ENCODE measurements at places on chromosomes 3 and 15.

DNA sequence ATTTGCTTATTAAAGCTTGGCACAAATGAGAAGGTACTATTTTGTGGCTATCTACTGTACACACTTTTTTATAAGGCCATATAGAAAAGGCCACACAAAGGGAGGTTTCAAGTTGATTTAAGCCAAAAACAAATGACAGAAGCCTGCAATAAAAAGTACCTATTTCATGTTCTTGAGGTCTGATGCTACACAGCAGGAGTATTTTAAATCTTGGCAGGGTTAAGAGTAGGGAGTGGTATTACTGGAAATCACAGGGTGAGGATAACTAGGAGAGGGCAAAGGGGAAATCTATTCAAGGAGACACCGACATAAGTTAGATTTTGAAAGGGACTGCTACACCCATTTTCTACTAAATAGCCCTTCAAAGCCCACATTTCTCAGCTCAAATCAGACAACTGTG lies 146.2 kb downstream of the GREM1 start:
- H3K27me3 ChIP-seq = no peaks in the 10 kb centered on the region

GRCh38 chr3:13012221-13012691 lies 61.0 kb downstream of the IQSEC1 start:
- H3K4me1 ChIP-seq = no peaks in the 10 kb centered on the region
- no peak for DNase-seq
- H3K27ac ChIP-seq = no peak overlapping the region
- H3K36me3 ChIP-seq = no peaks in the 10 kb centered on the region

- no peak overlapping the region for H3K4me3 ChIP-seq
- H3K27ac ChIP-seq = no peak overlapping the region
- no peaks in the 10 kb centered on the region for H3K36me3 ChIP-seq
- no peaks in the 10 kb centered on the region for H3K4me1 ChIP-seq
- H3K27me3 ChIP-seq = no peaks in the 10 kb centered on the region
Measured at GRCh38 chr15:52642386-52643361, 36.5 kb downstream of the ATOSA start.

DNA sequence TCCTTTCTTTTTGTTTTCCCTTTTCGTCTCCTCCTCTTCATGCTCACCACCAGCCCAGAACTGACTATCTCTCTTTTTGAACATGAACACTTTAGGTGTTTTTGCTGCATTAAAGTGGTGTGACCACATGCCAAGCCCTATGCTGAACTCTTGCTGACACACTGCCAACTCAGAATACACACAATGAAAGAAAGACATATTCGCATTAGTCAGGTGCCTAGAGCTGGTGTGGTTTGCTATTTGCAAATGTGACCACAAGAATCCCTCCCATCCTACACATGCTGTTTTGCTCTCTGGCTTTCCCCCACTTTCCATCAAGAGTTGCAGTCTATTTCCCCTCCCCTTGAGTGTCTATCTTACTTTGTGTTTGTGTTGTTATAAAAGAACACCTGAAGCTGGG lies 967.8 kb upstream of the CFAP20DC start:
- H3K4me3 ChIP-seq = no peak overlapping the region
- no peak for DNase-seq
- H3K27me3 ChIP-seq = no peaks in the 10 kb centered on the region
- no peaks in the 10 kb centered on the region for H3K4me1 ChIP-seq

GRCh38 chr3:117346901-117347300 lies 637.3 kb downstream of the TUSC7 start:
- H3K27ac ChIP-seq = no peak overlapping the region
- H3K36me3 ChIP-seq = no peaks in the 10 kb centered on the region
- no peak overlapping the region for H3K4me3 ChIP-seq
- H3K4me1 ChIP-seq = no peaks in the 10 kb centered on the region

DNA sequence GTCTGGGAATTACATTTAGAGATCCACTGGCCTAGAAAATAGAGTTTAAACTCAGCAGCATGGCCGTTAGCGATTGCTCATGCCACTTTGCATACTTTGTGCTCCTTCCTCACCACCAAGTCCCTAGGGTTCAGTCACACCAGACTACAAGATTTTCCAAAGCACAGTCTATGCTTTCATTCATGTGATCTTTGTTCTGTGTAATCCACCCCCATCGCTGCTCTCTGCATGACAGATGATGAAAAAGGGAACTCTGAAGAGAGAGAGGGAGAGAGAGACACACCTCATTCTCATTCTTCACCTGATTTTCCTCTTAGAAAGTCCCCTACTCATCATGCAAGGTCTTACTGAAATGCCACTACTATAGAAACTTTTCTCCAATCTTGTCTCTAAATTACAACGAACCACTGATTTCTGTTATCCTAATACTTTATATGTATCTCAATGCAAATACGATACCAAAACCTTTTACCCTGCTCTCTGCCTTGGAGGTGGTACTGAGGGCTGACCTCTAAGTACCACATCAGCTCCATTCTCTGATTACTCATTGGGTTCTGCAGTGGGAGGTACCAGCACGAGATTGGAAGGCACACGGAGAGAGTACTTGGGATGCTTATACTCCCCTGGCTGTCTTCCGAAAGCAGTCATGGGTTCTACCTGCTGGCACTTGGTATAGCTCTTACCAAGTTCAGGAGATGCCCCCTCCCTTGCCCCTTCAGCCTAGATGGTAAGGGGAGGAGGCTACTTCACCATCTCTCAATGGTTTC lies 1.1 kb upstream of the PARP15 start:
- H3K27ac ChIP-seq = no peak overlapping the region
- DNase-seq = no peak
- H3K27me3 ChIP-seq = no peaks in the 10 kb centered on the region
- no peaks in the 10 kb centered on the region for H3K36me3 ChIP-seq
- no peak overlapping the region for H3K4me3 ChIP-seq
- 0 out of 2 replicates have a peak, but pooled peaks cover 3% of the 10 kb centered on the region for H3K4me1 ChIP-seq

DNA sequence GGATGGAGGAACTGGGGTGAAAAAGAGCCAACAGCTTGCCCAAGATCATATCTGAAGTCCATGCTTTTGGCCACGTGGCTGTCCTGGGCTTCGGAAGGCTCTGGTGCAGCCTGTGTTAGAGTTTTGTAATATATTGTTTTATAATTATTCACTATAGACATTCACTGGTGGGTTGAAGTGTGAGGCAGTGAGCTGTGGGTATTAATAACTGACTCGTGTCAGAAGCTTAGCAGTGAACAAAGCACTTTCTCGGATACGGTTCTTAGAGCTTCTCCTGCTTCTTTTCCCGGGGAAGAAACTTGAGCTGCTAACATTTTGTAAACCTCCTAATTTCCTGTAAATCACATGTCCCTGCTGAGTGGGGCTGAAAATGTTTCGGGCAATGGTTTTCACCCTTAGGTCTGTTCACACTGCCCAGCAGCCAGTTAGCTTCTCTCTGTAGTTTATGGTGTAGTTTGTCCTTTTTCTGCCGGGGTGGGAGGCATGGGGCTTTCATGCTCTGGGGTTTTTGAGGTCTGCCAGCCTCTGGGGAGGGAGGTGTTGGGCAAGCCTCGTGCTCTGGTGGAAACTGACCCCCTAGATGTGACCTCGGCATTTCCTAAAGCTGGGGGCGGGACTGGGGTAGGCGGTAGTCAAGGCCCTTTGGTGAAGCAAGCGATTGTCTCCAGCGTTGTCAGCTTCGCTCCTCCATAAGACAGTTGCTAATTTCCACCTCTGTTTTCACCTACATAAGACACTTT lies 1.7 kb downstream of the MRAS start:
- H3K36me3 ChIP-seq = no peaks in the 10 kb centered on the region
- no peak overlapping the region for H3K27ac ChIP-seq
- no peak for DNase-seq

DNA sequence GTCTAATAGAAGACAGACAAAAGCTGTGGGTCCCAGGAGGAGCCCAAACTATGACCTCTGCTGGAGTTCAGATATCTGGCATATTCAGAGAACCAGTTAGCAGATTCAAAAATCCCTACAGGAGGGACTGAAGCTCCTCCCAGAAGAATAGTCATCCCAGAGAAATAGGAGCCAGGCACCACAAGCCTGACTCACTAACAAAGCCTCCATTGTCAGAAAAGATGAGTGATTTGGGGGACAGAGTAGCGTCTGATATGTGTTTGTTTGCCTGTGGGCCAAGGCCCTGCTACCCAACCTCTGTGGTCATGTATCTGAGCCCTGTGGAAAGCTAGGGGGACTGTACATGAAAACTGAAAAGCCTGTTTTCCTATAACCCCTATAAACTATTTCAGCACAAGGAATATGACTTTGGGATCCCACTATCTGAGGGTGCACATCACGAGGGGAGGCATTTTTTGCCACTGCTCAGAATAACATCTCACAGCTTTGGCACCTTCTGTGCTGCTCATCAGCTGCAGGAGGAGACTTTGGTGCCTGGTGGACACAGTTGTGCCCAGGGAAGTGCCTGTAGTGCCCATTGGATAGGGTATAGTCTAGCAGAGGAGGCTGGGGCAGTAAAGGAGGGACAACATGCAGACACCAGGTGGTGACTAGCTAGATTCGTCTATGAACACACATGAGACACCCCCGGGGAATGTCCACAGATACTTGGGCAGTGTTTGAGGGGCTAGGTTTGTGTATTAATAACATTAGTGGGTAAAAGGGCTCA lies 9.7 kb upstream of the LARP6 start:
- no peaks in the 10 kb centered on the region for H3K36me3 ChIP-seq
- peak overlapping the region; percentile 46 for H3K27ac ChIP-seq
- no peak overlapping the region for H3K4me3 ChIP-seq
- H3K4me1 ChIP-seq = 0 out of 2 replicates have a peak, but pooled peaks cover 5% of the 10 kb centered on the region
- DNase-seq = no peak
- H3K27me3 ChIP-seq = no peaks in the 10 kb centered on the region

DNA sequence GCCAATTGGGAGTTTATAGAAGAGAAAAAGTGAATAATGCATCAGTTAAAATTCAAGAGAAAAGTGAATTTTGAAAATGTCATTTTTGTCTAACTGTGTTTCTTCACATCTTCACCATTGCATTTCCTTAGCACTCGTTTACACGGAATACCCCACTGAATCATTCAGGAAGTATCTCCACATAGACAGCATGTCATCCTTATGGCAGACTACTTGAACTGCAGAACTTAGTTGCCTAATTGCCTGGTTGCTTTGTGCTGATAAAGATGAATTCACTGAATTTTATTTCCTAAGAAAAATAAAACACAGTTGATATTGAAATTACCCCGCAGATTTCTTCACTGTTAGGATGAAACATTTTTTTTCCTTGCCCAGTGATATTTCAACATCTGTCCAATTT lies 627.1 kb downstream of the ROBO1 start:
- no peaks in the 10 kb centered on the region for H3K4me1 ChIP-seq
- no peaks in the 10 kb centered on the region for H3K36me3 ChIP-seq
- no peak overlapping the region for H3K27ac ChIP-seq
- no peaks in the 10 kb centered on the region for H3K27me3 ChIP-seq
- H3K4me3 ChIP-seq = no peak overlapping the region

- H3K27ac ChIP-seq = no peak overlapping the region
- H3K27me3 ChIP-seq = no peaks in the 10 kb centered on the region
- H3K4me1 ChIP-seq = no peaks in the 10 kb centered on the region
- H3K36me3 ChIP-seq = no peaks in the 10 kb centered on the region
- no peak for DNase-seq
Measured at GRCh38 chr3:140628606-140629005, 49.3 kb upstream of the TRIM42 start.

DNA sequence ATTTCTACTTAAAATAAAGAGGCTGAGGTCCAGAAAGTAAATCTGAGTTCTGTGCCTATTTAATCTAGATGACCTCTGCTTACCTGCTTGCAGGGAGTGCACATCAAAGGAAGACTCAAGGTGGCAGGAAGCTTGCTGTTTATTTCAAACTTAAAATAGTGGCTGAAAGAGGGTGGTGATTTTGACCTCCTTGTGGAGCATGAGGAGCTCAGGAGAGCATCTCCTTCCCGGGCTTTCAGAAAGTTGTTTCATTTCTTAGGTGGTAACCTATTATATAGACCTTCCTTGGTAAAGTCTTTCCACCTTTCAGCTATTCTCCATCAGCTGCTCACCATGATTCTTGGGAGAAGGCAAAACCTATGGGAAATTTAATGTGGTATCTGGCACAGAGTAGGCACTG lies 494 bp downstream of the GCSAM start:
- no peaks in the 10 kb centered on the region for H3K4me1 ChIP-seq
- H3K4me3 ChIP-seq = no peak overlapping the region
- H3K27ac ChIP-seq = no peak overlapping the region
- H3K36me3 ChIP-seq = no peaks in the 10 kb centered on the region
- no peaks in the 10 kb centered on the region for H3K27me3 ChIP-seq
- DNase-seq = no peak

- H3K27ac ChIP-seq = no peak overlapping the region
- no peaks in the 10 kb centered on the region for H3K4me1 ChIP-seq
- H3K27me3 ChIP-seq = no peaks in the 10 kb centered on the region
- H3K36me3 ChIP-seq = no peaks in the 10 kb centered on the region
- no peak overlapping the region for H3K4me3 ChIP-seq
- DNase-seq = no peak
Measured at GRCh38 chr3:130659911-130660310, 86.7 kb downstream of the PIK3R4 start.

DNA sequence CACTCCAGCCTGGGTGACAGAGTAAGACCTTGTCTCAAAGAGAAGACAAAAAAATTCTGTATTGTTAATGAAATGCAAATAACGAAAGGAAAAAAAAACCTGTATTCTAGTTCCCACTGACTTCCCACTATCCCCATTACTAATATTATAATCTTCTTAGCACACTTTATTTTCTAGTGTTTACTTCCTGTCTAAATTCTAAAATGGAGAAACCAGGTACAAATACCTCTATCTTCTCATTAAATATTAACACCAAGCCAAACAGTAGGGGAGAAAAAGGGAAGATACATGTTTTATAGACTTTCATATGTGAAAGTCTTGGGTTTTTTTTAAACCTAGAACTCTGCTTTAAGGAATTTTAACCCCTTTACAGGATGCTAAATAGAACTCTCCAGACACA lies 55.3 kb upstream of the PLXND1 start:
- H3K4me3 ChIP-seq = no peak overlapping the region
- H3K27ac ChIP-seq = no peak overlapping the region

- no peak for DNase-seq
- H3K36me3 ChIP-seq = no peaks in the 10 kb centered on the region
- peaks cover 2% of the 10 kb centered on the region for H3K27me3 ChIP-seq
- H3K4me3 ChIP-seq = no peak overlapping the region
Measured at GRCh38 chr3:71907996-71908395, 123.0 kb upstream of the PROK2 start.

GRCh38 chr15:38613085-38613484 lies 48.5 kb upstream of the RASGRP1 start:
- no peak overlapping the region for H3K4me3 ChIP-seq
- no peak overlapping the region for H3K27ac ChIP-seq
- peaks cover 7% of the 10 kb centered on the region for H3K27me3 ChIP-seq
- H3K4me1 ChIP-seq = 0 out of 2 replicates have a peak, but pooled peaks cover 2% of the 10 kb centered on the region

DNA sequence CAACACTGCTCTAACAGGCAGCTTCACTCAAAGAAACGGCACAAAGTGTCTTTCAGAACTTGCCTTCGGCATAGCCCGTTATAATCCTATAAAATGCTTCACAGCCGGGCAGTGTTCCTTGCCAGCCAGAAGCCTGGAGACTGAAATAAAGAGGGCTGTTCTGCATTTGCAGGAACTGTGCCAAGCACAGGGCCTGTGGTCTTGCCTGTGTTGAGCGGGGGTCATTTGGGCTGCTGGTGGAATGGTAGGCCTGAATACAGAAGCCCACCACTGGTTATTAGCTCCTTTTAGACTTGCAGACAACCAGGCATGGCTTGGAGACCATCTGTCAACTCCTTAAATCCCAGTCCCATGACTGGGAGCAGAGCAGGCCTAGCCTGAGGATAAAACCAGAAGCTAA lies 4.7 kb upstream of the ARHGEF3 start:
- H3K27me3 ChIP-seq = no peaks in the 10 kb centered on the region
- H3K4me1 ChIP-seq = peaks cover 4% of the 10 kb centered on the region

- DNase-seq = no peak
- H3K27me3 ChIP-seq = no peaks in the 10 kb centered on the region
- H3K36me3 ChIP-seq = no peaks in the 10 kb centered on the region
- H3K4me1 ChIP-seq = no peaks in the 10 kb centered on the region
Measured at GRCh38 chr3:175278680-175279079, 419.5 kb downstream of the NAALADL2 start.
